ENCODE measurements at places on chromosomes 7 and 10. TPM values are rescaled to one million over a fixed set of nuclear protein-coding genes. Genes with fewer than 3 reads are reported as not detected.

The PTF1A gene
- total RNA-seq = not detected

GRCh38 chr10:101723176-101723575 lies 28.2 kb upstream of the FBXW4 start:
- no peak for DNase-seq
- no peaks in the 10 kb centered on the region for H3K27me3 ChIP-seq
- H3K27ac ChIP-seq = no peak overlapping the region
- no peak overlapping the region for H3K4me3 ChIP-seq
- no peaks in the 10 kb centered on the region for H3K36me3 ChIP-seq

The STEAP4 gene
- total RNA-seq = 50.5 TPM

DNA sequence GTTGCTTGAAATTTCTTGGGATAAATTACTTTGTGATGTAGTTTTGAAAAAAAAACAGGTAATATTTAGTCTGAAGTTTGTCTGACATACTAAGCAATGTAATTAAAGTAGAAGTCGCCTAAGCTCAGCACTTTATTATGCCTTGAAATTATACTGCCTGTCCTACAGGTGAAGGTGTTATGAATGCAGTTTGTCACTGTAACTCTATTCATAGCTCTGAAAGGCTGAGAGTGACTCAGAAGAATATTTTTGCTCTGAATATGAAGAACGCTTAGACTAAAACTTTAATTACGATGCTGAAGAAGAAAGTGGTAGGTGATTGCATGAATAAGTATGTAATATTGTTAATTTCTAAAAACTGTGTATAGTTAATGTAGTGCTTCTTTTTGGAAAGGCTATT lies 9.2 kb downstream of the CFTR start:
- no peaks in the 10 kb centered on the region for H3K4me1 ChIP-seq
- H3K27ac ChIP-seq = no peak overlapping the region
- DNase-seq = no peak
- H3K4me3 ChIP-seq = no peak overlapping the region

DNA sequence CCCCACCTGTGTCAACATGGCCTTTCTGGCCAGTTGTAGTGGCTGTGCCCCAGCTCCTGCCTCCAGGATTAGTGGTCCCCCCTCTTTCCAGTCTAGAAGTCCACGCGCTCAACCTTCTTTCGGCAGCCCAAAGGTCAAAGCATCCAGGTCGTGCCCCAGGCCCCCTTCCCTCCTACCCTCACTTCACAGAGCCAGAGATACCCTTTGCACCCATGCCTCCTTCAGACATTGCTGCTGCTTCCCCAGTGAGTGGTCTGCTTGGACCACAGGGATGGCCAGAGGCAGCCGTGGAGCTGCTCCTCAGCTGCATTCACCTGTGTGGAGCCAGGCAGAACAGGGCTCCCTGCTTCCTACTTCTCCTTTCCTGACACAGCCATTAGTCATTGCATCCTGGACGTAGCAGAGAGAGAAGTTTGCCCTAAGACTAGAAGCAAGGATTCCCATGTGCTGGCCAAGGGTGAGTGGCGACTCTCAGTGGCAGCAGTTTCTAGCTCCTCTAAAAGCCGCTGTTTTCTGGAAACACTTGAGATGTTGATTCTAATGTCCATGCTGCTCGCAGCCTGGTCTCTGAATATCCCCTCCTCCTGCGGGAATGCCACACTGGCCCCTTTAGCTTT lies 243.1 kb upstream of the SHH start:
- no peaks in the 10 kb centered on the region for H3K36me3 ChIP-seq
- no peak overlapping the region for H3K27ac ChIP-seq
- DNase-seq = no peak
- H3K4me1 ChIP-seq = no peaks in the 10 kb centered on the region
- no peaks in the 10 kb centered on the region for H3K27me3 ChIP-seq
- H3K4me3 ChIP-seq = no peak overlapping the region

DNA sequence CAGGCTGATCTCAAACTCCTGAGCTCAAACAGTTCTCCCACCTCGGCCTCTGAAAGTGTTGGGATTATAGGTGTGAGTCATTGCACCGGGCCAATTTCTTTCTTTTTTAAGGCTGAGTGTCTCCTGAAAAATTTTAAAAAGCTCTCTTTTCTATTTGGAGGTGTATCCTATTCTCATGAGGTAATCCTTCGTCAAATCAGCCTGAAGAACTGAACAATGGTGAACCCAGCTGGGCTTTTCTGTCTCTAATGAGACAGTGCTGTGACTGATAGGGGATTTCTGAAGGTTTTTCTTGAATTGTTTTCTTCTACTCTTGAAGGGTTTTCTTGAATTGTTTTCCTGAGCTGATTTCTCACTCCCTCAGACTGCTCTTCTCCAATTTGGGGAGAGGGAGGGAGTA lies 30.9 kb upstream of the CALU start:
- no peaks in the 10 kb centered on the region for H3K4me1 ChIP-seq
- no peak overlapping the region for H3K4me3 ChIP-seq
- H3K27ac ChIP-seq = no peak overlapping the region
- DNase-seq = no peak

The SPDYE16 gene
- not detected for total RNA-seq

The ECHDC3 gene
- 9.9 TPM for total RNA-seq

DNA sequence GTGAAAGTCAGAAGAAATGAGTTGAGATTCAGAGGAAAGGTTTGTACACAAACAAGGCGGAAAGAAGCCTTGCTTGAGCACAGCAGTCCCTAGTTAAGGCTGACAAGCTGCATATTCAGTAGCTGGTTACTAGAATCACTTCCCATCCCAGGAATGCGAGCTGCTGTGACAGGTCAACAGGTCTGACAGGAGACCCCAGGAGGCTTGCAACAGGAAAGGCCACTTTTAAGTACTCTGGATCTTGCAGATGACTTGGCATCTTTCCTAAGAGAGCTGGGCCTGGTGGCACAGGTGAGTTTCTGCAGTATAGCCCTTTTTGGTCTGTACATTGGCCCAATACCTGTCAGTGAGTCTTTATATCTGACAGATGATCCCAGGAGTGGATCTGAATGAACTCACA lies 35.7 kb upstream of the UNC5B start:
- no peaks in the 10 kb centered on the region for H3K36me3 ChIP-seq
- no peak for DNase-seq
- no peaks in the 10 kb centered on the region for H3K27me3 ChIP-seq
- no peaks in the 10 kb centered on the region for H3K4me1 ChIP-seq
- no peak overlapping the region for H3K4me3 ChIP-seq

DNA sequence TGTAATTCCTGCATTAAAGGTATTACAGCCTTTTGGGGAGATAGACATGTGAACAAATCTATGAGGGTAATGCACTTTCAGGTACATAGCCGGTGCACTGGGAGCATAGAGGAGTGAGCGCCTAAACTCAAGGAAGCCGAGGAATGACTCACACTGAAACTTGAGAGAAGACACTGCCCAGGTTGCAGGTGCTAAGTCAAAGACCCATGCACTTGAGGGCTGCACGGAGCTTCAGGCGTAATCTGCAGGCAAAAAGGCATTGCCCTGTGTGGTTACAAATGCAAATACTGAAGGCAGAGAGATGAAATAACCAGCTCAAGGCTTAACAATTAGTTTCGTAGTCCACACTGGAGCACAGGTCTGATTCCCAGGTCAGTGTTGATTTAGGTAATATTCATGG lies 51.0 kb upstream of the OSBPL3 start:
- peaks cover 14% of the 10 kb centered on the region for H3K4me1 ChIP-seq
- no peak overlapping the region for H3K4me3 ChIP-seq
- H3K27ac ChIP-seq = peak overlapping the region; percentile 7

DNA sequence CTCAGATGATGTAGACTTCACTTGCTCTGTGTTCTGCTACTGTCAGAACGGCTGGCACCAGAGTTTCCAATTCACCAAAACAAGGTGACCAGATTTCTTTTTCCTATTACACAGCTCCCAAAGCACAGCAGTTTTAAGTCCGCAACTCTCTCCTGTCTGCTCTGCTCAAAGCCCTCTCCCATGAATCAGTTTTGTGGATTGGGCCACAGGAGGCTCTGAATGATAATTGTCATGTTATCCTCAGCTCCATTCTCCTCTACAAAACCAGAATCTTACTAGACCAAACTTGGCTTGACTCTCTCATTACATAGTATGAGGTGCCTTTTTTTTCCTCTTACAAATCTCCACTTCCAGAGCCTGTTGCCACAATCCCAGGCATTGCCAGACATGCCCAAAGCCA lies 223.5 kb downstream of the SNX13 start:
- H3K27me3 ChIP-seq = no peaks in the 10 kb centered on the region
- DNase-seq = no peak
- H3K27ac ChIP-seq = no peak overlapping the region
- H3K4me3 ChIP-seq = no peak overlapping the region

All from esophagus squamous epithelium (tissue), 5 donors.